ENCODE measurements at places on chromosomes 5 and 9.

DNA sequence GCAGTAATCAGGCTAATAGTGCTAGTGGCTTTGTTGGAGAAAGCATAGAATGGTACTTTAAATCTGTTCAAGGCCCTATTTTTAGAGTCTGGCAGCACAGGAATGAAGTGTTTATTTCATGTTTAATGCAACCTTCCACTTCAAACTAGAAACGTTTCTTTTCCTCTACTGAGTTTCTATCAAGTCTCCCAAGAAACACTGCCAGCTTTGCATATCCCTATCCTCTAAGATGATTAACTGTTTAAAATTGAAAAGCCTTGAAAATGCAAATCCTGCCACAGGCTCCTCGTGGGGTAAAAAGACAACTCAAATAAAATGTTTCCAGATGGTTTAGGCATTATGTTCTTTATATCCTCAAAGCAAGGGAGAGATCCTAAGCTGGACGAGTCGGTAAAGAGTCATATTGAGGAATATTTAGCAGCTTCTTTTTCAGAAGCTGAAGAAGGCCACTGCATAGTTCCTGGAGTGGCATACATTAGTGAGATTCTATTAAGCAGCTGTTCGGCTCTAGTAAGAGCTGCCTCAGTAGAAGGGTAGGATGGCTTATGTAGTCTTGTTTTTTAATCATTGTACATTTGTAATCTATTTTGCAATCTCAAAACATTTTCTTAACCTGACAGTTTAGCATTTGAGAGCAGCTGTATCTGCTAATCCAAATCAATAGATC lies 251.2 kb downstream of the CHSY3 start:
- no peak for DNase-seq

- DNase-seq: no peak
Observed at GRCh38 chr5:9919306-9920030, 289.3 kb upstream of the TAS2R1 start.

GRCh38 chr9:117511852-117512481 lies 97.1 kb upstream of the ASTN2 start:
- no peak for DNase-seq

DNA sequence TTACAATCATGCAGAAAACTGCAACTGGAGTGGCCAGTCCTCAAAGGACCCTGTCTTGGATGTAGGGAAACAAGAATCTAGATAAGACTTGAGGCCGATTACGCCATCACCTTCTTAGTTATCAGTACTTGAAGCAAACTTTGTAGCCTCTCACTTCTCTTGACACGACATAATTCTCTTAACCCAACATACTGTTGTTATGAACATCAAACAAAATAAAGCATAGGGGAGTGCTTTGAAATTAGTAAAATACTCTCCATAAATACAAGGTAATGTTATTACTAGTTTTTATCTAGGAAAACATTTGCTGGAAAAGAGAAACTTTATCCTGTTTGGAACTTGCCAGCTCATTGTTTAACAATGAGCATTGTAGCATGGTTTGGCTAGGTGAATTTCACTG lies 574.9 kb upstream of the DMAC1 start:
- DNase-seq: no peak

DNA sequence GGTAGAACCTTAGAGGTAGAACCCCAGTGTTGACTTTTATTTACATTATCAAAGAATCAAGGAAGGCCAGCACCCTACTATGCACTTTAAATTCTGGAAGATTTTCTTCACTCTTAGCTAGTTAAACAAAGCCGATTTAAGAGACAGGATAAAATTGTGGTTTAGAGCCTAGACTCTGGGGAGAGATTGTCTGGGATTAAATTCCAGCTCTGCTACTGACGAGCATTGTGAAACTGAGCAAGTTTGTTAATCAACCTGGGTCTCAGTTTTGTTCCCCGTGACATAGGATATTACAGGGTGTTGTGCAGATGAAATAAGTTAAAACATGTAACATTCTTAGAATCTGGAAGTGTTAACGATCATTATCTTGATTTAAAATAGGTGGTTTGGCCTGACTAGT lies 83.5 kb downstream of the FEM1C start:
- no peak for DNase-seq

GRCh38 chr9:87771316-87772006 lies 45.5 kb downstream of the CTSL start:
- no peak for DNase-seq

DNA sequence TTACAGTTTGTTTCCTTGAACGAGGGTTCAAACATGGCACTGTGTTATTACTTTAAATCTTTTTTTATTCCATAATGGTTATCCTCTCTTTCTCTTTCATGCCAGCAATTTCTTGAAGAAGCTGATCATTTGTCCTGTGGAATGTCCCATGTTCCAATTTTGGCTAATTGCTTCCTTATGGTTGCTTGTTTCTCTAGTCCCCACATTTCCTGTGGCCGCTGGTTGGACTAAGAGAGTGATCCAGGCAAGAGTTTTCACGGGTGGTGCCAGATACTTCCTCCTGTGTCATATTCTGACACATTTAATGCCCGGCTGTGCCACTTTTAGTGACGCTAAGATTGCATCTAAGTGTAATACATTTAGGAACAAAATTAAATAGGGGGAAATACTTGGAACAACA lies 83.8 kb upstream of the FAM169A start:
- DNase-seq: no peak

DNA sequence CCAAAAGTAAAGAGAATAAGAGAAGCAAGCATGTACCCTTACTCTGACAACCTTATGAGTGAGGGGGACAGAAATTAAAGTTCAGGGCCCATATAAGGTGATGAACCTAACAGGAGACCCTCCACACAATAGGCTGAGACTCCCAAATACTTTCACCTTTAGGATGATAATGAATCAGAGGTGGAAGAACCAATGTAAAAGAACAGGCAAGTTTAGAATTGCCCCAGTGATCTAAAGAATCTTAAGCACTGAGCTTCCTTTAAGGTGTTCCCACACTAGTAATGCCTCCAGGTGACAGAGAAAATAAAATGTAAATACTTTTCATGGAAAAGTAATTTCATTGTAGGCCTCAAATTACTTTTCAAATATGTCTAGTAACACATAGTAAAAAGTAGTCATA lies 8.2 kb upstream of the FAM151B start:
- DNase-seq: no peak

- DNase-seq: no peak
Observed at GRCh38 chr9:33166231-33167083, 679 bp downstream of the B4GALT1 start.

DNA sequence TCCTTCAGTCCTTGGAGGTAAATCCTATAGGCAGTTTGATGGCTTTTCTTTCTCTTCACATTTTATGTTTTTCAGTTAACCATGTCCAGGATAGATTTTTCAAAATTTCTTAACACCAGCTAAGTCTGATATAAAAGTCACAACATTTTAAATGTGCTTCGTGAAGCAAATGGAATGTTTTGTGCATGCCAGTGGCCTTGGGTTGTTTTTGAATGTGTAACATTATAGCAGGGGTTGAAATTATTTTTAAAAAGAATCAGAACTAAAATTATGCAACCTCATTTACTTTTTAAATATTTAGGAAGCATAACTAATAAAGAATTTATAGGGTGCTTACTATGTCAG lies 201.1 kb downstream of the ARHGEF28 start:
- DNase-seq: no peak

GRCh38 chr9:22169243-22169642 lies 160.1 kb upstream of the CDKN2B start:
- DNase-seq: no peak

DNA sequence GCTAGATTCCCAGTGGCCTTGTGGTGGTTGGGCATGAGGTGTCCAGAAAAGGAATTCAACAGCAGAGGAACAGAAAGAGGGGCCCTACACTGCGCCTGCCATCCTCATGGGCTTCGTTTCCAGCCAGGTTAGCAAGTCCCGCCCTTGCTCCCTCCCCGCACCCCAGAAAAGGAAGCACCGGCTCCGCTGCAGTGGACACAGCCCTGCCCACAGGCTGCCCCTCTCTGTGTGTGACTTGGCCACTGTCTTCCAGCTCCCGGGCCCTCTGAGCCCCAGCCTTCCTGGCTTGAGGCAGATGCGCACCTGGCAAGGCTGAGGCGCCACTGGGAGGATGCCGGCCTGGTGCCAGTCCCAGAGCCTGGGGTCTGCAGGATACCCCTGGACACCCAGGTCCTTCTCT lies 305.0 kb upstream of the IRX4 start:
- no peak for DNase-seq

DNA sequence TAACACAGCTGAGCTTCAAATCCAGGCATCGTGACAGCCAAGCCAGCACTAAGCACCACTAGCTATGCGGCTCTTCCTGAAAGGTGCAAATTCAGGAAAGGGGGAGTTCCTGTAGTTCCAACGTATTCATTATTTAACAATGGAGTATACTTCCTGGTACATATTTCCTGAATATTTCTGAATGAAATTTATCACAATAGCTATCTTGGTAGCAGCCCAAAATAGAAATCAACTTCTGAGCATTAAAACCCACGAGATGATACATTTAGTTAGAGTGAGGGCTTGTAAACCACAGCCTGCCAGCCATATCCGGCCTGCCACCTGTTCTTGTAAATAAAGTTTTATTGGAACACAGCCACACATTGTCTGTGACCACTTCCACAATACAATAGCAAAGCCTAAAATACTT lies 109.7 kb upstream of the RETREG1 start:
- no peak for DNase-seq

DNA sequence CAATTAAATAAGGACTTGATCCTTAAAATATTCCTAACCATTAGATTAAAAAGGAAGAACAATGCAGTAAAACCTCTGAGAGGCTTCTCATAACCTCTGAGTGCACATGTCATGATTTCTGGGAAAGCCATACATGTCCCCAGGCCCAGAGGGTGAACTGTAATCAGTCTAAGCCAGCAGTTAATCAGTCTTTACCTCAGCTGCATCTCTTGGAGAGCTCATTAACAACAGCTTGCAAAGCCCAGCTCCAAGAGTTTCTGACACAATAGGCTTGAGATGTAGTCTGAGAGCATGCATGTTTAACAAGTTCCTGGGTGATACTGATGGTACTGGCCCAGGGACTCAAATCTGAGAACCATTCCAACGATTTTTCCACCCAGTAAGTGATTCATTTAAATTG lies 392.1 kb downstream of the DNAH5 start:
- DNase-seq: no peak

GRCh38 chr5:107154593-107154992 lies 516.1 kb downstream of the EFNA5 start:
- DNase-seq: no peak

- no peak for DNase-seq
Observed at GRCh38 chr5:176360894-176361436, 599 bp downstream of the KIAA1191 start.

- no peak for DNase-seq
Observed at GRCh38 chr5:171980792-171981191, 25.6 kb downstream of the FBXW11 start.

GRCh38 chr5:2634399-2635176 lies 116.9 kb downstream of the IRX2 start:
- no peak for DNase-seq

GRCh38 chr5:132198571-132198970 lies 29.1 kb downstream of the P4HA2 start:
- no peak for DNase-seq

DNA sequence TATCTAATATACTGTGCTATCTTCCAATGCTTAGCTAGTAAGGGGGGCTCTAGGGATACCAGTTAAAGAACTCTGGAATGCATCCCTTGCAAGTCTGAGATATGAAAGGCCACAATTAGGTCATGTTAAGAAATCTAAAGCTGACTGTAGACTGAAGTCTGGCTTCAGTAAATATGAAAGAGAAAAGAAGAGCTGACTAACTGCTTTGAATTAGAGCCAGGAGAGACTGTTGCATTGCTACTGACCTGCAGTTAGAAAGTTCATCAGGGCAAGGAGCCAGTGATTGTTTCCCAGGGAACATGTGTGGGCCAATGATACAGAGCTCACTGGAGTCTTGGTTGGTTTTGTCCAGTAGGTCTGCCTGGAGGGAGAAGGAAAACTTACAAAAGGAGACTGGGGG lies 472.1 kb upstream of the TNC start:
- no peak for DNase-seq

DNA sequence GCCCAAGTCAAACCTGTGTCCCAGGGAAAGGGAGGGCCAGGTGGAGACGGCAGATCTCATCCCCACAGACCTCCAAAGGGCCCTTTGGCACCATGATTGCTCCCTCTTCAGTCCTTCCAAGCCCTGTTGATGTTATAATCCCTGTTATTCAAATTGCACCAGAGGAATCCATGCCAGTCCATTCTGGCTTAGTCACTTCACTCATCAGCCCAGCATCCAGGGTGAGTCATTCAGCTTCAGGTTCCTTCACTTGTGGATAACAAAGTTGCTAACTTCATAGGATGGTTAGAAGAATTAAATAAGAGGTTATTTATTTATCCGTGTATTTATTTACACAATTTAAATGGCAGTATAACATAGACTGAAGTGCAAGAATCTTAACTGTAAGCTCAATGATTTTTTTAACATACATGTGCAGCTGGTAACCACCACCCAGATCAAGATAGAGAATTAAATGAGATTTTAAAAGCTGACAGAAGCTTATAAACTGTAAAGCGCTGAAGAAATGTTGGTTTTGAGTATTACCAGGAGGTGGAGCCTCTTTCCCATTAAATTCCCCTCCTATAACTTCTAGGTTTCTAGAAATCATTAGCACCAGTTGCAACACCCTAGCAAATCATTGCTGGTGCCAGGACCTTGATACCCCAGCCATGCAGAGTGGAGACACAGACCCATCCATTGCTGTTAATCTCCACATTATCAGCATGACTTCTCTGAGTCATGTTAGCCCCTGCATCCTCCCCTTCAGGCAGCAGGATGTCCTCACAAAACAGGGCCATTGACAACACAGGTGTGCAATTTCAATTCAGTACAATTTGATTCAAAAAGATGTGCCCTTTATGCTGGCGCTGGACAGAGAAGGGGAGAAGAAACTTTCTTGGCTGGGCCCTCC lies 77.4 kb downstream of the SEC61B start:
- DNase-seq: no peak

- DNase-seq: no peak
Observed at GRCh38 chr9:130111786-130112537, 58.3 kb downstream of the GPR107 start.

DNA sequence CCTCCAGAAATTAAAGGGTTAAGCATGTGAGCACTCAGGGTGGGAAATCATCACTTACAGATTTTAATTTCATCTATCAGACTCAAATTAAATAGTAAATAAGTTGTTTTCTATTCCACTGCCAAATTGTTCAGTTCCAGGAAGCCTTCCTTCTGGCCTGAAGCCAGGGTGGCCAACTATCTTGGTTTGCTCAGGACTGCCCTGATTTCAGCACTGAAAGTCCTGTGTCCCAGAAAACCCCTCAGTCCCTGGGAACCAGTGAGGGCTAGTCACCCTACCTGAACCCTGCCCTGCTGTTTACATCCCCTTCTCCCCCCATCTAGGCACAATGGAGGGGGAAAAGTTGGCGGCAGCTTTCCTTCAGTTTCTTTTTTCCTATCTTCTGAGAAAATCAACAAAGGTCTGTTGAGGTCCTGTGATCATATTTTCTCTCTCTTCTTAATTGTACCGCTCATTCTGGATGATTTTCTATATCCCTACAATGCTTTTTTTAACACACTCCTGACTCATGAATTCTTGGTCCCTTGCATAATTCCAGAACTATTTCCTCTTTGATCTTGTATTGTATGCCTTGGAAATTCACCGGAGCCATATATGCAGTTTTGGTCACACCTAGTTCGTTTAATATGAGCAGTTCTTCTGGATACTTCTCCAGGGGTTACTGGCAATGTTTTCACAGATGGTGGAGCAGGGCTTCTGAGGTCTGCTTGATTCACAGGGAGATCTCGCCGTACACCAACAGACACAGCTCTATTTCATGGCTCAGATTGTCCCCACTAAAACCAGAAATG lies 103.8 kb downstream of the MAP1B start:
- DNase-seq: no peak

Measured in activated CD4-positive, CD25-positive, alpha-beta regulatory T cell treated with anti-CD3 and anti-CD28 coated beads, Interleukin-2, amount 50 U/mL, for 16 hours (primary cell).